ENCODE measurements at places on chromosomes 13 and 19. TPM values are rescaled to one million over a fixed set of nuclear protein-coding genes. Genes with fewer than 3 reads are reported as not detected.

GRCh38 chr19:10760273-10760944 is 42.5 kb downstream of the DNM2 start:
- no peak for DNase-seq

DNA sequence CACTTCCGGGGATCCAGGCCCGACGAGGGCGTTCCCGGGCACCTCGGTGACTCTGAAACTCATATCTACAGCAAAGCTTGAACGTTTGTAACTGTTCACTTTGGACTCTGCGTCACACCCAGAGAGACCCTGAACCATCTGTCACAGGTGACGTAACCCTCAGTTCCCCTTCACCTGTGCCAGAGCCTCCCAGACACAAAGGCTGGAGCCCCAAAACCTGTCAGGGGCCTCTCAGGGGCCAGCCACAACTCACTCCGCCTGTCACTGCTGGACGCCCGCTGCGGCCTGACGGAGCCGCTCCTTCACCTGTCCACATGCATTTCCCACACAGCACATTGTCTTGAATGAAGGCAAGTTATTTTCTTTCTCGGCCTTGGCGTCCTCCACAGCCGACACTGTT is 8.0 kb downstream of the RASA3 start:
- DNase-seq: no peak

- DNase-seq: no peak
These were observed 705.5 kb upstream of the PCDH9 start for GRCh38 chr13:67935626-67936025.

DNA sequence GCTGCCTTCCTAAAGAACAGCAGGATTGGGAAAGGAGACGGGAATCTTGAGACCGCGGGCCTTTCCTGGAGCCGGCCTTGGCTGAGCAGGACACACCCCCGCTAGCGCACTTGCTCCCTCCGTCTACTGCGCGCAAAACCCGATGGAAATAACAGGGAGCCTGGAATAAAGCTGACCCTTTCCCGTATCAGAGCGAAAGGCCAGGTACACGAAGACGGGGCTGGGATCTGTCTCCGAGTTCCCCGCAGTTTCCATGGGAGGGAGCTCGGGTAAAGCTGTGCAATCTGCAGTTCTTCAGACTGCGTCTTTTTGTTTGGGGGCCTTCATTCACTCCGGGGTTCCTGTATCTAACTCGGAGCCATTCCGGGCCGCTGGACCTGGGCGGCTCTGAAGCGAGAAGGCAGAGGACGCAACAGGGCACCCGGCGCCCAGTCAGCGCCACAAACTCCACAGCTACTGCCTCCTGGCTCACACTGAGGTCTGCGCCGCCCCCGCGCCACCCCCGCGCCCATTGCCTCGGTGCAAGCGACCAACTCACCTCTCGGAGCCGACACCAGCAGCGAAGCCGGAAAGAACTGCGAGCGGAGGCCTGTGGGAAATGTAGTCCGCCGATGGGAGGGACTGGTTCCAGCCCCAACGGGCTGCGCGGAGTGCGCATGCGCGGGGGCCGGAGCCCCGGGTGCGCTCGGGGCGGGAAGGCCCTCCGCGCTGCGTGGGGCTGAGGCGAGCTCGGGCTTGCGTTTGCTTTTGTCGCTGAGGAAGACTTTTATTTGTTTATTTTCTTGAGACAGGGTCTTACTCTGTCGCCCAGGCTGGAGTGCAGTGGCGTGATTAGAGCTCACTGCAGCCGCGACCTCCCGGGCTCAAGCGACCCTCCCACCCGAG is at the start of gene ZFP14:
Gene ZFP14 (minus strand): TSS at position 577 of the 885 bp plus-strand sequence. CDS start 11,309 bp downstream, outside the sequence.
- DNase-seq: peak; percentile 96

DNA sequence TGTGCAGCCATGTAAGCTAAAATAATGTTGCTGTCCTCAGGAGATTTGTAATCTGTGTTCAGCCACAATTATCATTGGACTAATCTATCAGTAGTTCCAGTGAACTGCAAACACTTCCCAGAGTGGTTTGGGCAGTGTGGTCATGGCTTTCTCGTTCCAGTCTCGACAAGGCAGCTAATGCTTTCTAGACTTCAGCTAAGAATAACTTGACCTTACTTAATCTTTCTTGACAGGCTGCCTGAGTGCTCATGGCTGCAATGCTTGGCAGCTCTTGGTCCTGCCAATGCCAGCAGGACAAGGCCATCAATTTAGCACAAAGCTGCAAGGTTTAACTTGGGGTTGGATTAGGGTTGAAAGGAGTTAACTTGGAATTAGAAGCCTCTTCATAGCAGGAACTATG is 32.8 kb downstream of the ATP12A start:
- no peak for DNase-seq

GRCh38 chr19:57421037-57421436 is 10.1 kb downstream of the ZNF17 start:
- DNase-seq: no peak

- peak; percentile 57 for DNase-seq
These were observed 5.2 kb downstream of the ITPKC start for GRCh38 chr19:40721936-40722661.

DNA sequence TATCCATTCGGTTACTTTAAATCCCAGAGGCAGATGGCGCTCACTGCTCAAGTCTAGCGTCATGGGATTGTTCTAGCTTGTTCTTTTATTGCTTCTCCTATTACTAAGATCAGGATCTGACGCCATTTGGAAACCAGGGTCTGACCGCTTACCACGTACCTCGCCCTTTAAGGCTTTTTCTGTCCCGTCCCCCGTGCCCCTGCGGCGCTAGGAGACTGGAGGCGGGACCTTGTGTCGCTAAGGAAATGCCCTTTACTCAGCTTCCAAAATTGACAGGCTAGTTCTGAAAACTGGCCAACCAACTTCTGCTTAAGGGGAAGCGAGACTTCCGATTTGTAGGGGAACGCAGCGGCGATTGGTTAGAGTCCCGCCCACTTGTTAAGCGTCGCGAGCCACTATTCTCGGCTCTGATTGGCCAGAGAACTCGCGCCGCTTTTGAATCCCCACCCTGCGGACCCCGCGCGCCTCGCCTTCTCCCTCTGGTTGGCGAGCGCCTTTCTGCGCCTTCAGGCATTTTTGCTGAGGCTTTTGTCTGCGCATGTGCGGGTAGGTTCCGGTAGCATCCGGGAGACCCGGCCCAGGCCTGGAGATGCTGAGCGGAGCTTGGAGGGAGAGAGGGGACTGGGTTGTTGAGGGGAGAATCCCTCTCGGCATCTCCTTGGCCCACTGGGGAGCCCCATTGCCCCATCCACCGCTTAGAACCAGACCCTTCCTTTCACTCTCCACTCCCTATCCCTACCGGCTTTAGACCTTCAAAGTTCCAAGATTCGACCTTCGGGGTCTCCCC is 3.9 kb upstream of the C19orf84 start:
- DNase-seq: peak; percentile 100

DNA sequence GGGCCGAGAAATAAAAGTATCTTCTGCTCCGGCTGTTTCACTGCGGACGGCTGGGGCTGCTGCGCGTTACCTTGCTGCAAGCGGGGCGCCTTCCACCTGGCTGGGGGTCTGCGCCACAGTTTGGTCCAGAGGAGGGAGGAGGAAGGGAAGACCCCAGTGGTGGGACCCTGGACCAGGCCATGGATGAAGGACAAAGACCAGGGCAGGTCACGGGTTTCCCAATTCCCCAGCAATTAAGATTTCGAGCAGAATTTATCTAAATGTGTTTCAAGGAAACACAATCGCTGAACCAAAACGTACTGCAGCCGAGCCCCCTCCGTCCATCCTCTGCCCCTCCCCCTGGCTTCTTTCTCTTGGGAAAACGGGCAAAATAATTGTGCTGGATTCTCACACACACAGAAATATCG is 2.9 kb downstream of the SOX1 start:
- no peak for DNase-seq

DNA sequence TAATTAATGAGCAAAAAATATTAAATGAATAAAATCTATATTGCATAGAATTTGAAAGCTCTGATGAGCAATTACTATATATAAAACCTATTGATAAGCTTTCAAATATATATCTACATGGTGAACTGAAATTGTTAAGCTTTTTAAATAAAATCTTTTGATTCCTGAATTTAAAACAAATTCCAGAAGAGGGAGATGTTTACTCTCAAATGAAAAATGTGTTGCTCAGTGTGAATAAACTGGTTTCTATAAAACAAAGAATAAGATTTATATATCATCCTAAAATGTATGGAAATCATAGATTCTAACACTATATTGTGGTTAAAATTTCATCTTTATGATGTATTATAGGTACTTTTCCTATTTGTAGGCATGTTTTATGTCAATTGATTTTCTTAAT is 171.5 kb upstream of the SLITRK6 start:
- peak; percentile 25 for DNase-seq

- DNase-seq: peak; percentile 72
These were observed 144.1 kb downstream of the DPF1 start for GRCh38 chr19:38079926-38080380.

DNA sequence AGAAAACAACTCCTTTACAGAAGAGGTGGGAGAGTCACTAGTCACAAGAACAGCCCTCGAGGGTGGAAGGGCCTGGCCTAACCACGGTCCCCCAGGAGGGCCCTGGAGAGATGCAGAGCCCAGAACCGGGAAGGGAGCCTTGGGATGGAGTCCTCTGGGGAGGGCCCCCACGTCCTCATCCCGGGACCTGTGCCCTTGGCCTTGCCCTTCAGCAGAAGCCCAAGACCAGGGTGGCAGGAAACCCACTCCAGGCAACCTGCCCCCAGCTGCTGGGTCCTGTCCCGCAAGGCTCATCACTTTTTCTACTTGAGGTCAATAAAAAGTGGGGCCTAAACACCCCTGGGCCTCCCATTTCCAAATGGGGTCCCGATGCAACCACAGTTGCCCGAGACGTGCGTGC is 2.3 kb upstream of the ATP8B3 start:
- DNase-seq: no peak

- no peak for DNase-seq
These were observed 17.5 kb downstream of the ELAVL3 start for GRCh38 chr19:11463391-11463790.

DNA sequence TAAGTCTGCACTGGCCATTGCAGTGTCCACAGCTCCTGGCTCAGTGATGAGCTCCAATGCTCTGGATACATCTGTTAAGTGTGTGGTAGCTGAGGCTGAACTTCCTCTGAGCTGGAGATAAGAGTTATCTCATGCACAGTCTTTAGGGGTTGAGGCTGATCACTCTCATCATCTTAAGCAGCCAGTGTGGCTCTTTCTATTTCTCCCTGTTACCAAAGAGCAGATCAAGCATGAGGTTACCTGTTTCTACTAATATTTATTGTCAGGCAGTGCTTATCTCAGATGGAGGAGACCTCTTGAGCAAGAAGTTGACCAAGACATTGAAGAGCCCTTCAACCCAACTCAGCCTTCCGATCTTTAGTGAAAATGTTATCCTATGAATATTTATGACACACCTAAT is 6.6 kb upstream of the OR10H2 start:
- DNase-seq: no peak

- peak; percentile 18 for DNase-seq
These were observed 44.2 kb downstream of the EDNRB start for GRCh38 chr13:77874406-77874805.

GRCh38 chr13:96898646-96899254 is 95.5 kb downstream of the OXGR1 start:
- no peak for DNase-seq

DNA sequence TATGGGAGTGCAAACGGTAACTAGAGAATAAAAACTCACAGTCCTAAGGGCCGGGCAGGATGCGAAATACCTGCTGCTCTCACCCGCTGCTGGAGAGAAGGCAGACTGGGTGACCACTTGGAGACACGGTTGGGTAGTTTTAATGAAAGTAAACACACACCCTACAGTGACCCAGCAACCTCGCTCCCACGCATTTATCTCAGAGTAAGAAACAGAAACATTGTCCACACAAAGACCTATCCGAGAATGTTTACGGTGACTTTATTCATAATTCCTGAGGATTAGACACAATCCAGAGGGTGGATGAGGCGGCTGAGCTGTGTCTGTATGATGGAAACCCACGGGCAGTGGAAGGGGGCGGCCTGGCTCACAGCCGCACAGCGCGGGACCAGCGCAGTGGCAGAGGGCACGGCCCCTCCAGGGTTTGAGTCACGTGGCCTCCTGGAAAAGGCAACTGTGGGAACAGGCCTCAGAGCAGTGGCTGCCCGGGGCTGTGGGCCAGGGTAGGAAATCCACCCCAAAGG is 73.5 kb upstream of the C13orf46 start:
- no peak for DNase-seq

DNA sequence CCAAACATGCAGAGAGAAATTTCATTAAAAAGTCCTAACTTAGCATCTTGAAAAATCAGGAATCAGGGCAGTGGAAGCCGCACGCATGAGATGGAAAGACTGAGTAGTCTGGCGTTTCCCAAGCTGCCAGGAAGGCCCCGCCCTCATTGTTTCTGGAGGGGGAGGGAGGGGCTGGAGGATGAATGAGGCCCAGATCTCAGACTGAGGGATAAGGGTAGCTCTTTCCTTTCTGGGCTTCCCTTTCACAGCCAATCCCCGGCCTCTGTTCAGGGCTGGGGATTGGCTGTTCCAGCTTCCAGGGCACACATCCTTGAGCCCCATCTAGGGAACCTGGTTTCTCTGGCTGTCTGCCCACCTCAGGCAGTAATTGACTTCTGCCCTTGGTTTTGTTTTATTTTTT is 7.3 kb downstream of the C19orf53 start:
- DNase-seq: peak; percentile 76

- DNase-seq: no peak
These were observed 1.4 kb downstream of the HNRNPM start for GRCh38 chr19:8446061-8446709.

- peak; percentile 87 for DNase-seq
These were observed at the start of gene DMKN for GRCh38 chr19:35513628-35514281. TSS of gene DMKN (minus strand) at chr19:35513649. CDS start at chr19:35513475, 174 bp downstream.

DNA sequence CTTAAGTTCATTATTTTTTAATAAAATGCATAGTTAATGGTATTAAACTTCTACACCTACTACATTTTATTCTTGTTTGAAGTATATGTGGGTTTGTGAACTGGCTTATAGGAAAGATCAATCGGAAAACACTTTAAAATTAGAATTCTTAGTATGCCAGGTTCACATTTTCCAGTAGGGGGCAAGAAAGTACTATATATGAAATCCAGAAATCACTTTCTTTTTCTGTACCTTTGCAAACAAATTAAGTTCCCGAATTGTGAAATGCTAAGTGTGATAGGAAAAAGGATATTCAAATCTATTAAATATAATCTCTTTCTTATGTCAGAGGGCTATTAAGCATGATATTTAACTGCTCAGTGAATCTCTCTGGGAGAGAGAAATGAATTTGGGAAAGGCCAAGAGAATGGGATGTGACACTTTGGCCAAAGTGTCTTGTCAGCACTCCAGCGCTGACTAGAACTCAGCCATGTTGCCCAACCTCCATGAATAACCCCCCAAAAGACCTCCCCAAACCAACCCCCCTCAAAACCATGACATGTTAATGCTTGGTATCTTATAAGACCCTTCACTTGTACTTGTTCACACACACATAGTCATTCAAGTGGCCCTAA is 122.6 kb upstream of the SLC10A2 start:
- DNase-seq: peak; percentile 48

GRCh38 chr19:19443902-19444680 is 38.6 kb downstream of the GATAD2A start:
- DNase-seq: no peak

GRCh38 chr19:47573071-47574026 is at the start of gene ZNF541:
TSS of gene ZNF541 (minus strand) at chr19:47573148. CDS start at chr19:47555856, 17,292 bp downstream.
- no peak for DNase-seq

GRCh38 chr19:7868671-7869452 is 5.3 kb downstream of the PRR36 start:
- DNase-seq: peak; percentile 91

The LYPD3 gene
- 3.1 TPM for total RNA-seq

The POLR2E gene
- total RNA-seq: 201 TPM

The SCN1B gene
- total RNA-seq: 0.19 TPM

The THSD8 gene
- total RNA-seq: 6.9 TPM

The CALR3 gene
- not detected for total RNA-seq

The GNA15 gene
- total RNA-seq: 32.9 TPM

The ZNF90 gene
- not detected for total RNA-seq

The CCDC194 gene
- 0.37 TPM for total RNA-seq
